ENCODE measurements at places on chromosomes 3 and 15. TPM values are rescaled to one million over a fixed set of nuclear protein-coding genes. Genes with fewer than 3 reads are reported as not detected.
A peak's percentile ranks its signal among the peaks of the same experiment; 100 is the strongest.

DNA sequence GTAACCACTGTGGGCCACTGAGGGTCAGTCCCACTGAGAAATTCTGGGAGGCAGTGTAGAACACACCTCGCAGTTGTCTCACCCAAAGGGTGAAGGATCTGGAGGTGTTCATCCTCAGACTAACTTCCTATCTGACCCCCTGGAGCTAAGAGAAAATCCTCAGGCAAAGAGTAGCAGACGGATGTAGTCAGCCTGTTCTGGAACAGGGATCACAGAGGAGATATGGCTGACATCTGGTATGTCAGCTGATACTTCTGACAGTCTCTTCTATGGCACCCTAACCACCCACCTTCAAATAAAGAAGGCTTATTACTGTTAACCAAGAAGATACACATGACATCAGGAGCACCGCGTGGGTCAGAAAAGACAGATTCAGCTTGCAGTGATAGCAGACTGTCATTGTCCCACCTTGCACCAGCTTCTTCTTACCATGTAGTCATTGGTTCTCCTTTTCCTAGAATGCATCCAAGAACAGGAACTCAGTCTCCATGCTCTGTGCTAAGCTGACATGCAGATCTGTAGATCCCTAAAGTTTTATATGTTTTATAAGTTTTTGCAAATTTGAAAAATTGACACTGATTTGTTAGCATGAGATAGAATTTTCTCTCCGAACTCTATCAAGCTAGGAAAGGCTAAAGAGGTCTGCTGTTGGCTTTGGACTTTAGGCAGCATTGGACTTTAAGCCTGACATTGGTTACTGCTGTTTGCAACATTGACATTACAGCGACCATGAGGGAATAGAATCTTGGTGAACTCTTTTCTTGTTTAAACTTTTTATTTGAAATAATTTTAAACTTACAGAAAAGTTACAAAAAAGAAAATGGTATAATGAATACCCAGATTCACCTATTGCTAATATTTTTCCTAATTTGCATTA, 60.4 kb downstream of the KBTBD12 start:
- no peak for DNase-seq

Gene PP2D1
- not detected for total RNA-seq

DNA sequence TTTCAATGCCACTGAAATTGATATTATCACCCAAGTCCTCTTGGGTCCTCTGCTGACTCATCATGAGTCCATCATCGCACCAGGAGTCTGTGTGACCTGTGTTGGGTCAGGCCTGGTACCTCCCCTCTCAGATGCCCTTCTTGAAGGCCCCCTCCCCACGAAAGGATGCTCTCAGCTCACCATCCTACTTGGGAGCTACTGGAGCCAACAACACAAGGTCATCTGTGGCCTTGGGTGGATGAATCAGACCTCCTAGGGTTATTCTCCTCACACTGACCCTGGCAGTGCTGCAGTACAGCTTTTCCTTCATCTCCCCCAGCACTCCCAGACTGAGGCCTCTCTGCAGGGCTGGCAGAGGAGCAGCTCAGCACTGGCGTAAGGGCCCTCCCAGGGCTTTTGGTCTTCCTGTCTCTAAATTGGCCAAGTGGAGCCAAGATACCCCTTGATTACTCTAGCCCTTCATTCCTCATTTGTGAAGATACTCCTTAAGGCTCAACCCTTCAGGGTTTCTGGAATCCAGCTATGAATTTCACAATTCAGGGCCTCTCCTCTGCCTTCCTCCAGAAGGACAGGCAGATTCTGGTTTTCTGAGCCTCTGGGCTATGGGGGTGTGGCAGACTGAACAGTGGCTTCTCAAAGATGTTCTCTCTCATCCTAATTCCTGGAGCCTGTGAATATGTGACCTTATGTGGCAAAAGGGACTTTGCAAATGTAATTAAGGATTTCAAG, 80.7 kb upstream of the GSK3B start:
- DNase-seq, result no peak

DNA sequence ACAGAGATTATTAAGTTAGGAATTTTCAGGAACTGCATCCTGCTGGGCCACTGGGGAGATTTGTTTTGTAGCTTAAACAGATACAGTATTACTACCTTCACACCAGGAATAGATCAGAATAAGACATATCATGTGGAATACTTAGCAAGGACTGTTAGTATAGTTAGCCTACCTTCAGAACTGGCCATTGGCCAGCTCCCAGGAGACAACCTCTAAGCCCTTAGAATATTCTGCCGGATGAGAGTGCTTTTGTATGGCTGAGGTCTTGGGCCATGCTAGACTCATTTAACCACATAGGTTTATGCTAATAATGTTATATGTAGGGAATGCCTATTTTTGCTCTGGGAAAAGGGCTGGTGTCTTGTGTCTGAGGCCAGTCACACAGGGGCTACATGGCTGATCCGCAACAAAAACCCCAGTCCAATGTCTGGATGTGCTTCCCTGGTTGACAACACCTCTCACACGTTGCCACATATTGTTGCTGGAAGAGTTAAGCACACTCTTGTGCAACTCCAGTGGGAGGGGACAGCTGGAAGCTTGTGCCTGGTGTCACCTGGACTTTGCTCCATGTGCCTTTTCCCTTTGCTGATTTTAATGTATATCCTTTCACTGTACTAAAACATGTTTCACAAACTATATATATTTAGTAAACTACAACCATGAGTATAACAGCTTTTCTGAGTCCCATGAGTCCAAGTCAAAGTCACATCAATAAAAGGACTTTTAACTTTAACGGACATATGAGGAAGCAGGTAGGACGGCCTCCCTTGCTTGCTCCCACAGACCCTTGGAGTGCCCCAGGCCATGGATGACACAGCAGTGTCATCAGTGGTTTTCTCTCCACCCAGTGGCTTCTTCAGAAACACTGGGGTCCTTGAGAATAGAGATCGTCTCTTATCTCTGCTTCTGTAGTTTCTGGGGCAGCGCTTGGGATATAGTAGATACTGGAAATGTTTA, 118.0 kb upstream of the C3orf80 start:
- DNase-seq, result no peak

GRCh38 chr15:89864958-89865739, 28.6 kb downstream of the AP3S2 start:
- no peak for DNase-seq

DNA sequence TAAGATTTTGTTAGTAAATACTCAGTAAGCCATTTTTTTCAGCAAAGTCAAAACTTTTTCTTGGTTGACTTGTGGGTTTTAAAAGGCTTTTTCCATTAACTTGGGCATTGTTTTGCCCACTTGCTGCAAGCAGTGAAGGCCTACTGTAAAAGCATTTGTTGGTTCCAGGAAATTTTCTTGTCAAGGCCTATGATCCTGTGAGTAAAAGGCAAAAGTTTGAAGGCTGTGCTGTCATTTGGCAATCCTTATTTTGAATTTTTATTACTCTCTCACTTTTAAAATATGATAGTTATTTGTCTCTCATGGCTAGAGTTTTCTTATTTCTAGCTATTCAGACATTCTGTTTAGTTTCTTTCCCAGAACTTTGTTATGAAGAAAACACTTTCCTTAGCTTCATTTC, 13.0 kb downstream of the P2RY12 start:
- DNase-seq, result no peak

DNA sequence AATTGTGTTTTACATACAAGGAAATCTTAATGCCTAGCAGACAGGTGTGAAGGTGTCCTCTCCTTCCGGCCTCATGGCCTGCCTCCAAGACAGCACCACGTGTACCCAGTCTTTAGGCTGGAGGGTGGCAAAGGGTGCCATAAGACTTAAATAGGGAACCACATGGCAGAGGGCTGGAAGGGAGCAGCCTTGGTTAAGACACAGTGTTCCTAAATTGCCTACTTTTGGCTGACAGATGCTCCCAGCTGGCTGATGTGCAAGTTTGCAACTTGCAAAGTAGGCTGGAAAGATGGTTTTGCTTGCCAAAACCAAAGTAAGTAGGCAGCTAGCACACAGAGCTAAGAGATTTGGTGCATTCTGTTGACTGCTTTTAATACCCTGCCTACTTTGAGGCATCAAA, 45.2 kb downstream of the CCNB2 start:
- no peak for DNase-seq

DNA sequence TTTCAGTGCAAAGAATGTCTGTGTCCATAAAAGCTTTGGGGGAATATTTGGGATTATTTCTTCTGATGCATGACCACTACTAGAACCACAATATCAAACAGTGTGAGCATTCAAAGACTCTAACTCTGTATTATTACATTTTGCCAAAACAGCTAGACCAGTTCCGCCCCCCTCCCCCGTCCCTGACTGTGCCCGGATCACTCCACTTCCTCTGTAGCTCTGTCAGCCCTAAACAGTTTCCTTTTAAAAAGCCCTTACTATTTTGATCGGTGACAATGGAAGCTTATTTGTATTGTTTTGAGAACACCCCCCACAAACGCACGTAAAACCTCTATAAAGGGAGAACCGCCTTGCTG, 36.6 kb upstream of the EPHB3 start:
- no peak for DNase-seq

- no peak for DNase-seq
Observed at GRCh38 chr3:72190050-72190449, 405.1 kb upstream of the PROK2 start.

Gene MESP2
- not detected for total RNA-seq

Gene DPPA4
- 2.5 TPM for total RNA-seq

Gene TRIM42
- not detected for total RNA-seq

DNA sequence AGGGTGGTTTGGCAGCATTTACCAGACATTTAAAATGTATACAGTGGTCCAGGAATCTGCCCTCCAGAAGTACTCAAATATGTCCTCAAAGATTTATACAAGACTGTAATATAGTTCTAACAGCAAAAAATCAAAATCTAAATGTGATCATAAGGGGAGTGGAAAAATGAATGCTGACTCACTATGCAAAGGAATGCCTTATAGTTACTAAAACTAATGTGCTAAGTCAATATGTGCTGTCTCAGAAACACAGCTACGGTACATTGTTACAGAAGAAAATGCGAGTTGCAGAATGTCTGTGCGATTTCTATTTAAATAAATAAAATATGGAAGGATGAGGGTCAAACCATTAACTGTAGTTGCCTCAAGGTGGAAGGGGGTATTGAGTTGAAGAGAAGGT, 230.1 kb upstream of the UBE2E1 start:
- DNase-seq, result no peak

Gene CD86
- 0.69 TPM for total RNA-seq

Gene CNTN4
- total RNA-seq, result not detected

Gene C3orf20
- total RNA-seq, result 0.14 TPM

Gene SI
- total RNA-seq, result not detected

GRCh38 chr3:197428117-197428801, 127.5 kb downstream of the BDH1 start:
- DNase-seq, result peak; percentile 25

DNA sequence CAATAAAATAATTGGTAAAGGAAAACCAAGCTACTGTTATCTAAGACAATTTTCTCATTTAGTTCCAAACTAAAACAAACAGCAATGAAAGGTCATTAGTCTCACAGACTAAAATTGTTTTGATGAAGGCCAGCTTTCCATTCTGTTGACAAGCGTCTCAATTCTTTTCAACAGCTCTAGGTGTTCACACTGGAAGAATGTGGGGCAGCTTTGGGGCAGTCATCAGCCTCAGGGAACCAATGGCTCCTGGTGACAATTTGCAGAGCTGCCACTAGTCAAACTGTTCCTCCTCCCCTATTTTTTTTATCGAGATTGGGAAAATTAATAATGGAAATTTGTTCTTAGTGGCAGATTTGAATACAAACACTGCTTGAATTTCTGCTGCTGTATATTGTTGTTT, 104.2 kb downstream of the MEIS2 start:
- DNase-seq, result no peak

Gene XIRP1
- not detected for total RNA-seq

DNA sequence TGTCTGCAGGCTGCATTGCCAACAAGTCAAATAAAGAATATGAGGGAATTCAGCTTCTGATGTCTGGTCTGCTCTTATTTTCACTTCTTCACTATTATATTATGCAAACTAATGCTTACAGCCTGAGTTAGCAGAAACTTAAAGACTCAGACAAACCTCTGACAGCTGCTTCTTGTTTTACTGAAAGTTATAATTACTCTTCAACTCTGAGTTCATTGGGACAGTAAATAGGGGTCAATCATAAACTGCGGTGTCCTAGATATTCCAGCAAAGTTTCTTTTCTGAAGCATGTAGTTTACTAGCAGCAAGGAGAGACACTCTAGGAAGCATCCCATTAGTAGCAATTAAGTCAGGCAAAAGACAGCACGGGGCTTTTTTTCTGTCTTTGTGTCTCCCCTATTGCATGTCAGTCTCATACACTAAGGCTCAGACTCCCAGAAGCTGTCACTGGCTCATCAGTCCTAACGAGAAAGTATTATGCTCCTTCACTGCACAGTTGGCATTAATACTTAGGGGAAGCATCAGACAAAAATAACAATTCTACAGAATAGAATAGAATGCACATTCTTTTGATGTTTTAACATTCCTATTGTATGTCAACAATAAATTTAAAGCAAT, 1060.8 kb downstream of the ROBO1 start:
- no peak for DNase-seq

DNA sequence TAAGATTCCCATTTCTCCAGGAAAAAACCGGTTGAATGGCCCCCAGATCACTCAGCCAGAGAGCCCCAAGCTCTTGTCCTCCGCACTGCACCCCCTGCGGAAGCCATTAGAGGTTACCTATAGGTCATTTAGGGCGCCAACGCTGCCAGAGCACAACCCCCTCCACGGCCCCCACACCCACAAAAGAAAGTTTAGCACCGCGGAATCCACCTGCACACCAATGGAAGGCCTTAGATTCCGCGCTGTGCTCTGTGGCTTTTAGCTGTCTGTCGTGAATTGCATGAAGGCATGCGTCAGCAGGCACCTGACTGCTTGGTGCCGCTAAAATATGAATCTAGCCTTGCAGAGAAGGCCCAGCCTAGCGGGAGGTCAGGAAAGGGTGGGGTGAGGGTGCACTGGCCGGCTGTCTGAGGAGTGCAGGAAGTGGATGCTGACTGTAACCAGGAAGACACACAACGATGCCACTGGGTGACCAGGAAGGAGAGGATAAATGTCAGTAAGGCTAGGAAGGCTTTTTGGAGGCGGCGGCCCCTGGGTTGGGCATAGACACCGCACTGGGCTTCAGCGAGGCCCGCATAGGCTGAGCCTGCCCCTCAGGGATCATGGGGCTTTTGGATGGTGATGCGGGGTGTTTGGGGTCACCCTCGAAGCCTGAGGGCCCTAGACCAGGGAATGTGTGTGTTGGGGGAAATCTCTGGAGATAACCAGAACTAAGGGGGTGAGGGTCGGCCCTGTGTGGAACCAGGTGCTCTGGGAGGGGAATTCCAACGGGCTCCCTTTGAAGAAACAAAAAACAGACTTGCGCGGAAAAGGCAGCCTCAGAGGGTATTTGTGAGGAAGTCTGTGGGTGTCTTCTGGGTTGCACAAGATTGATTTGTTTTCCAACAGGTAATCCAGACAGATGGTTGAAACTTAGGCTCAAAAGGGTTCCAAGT, 976 bp upstream of the NUP210 start:
- peak; percentile 66 for DNase-seq

DNA sequence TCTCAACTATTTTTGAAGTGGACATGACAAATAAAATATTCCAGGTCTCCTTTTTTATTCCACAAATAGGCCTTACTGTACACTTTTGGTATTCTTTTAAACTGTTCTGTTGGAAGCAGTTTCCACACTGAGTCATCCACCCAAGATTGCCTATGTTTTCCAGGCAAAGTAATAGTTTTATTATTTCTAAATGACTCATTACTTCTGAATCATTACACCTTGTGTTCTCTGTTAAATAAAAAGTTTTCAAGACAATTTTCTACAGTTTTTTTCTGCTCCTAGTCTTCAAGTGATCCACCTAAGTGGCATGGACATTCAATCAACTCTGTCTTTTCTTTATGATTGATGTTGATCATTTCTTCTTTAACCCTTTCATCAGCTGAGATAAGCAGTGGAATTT, 26.5 kb downstream of the PPP2R3A start:
- no peak for DNase-seq

GRCh38 chr15:29873947-29874411, 51.7 kb upstream of the TJP1 start:
- DNase-seq, result no peak
